ENCODE measurements at places on chromosomes 5 and 9.
A peak's percentile ranks its signal among the peaks of the same experiment; 100 is the strongest.

DNA sequence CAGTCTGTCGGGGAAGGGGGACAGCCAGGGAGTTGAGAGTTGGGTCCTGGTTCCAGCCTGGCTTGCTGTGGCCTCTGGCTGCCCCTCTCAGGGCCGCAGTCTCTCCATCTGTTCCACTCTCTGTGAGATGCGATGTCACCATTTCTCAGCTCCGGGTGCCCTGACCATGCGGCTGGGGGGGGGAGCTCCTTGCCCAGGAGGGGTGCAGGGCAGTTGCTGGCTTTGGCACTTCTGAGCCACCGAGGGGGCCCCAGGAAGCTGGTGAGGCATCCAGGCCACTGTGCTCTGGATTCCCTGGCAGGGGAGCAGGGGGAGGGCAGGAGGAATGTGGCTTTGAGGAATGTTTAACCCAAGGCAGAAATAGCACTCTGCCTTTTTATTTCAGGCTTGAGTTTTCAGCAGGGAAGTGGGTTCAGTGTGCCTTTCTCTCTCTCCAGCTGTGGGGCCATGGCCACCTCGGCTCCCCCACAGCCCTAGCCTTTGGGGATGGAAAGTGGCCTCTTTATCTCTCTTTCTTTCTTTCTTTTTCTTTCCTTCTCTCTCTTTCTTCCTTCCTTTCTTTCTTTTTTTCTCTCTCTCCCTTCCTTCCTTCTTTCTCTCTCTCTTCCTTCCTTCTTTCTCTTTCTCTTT is 11.0 kb downstream of the NCS1 start:
- DNase-seq, result no peak

- DNase-seq, result no peak
Observed at GRCh38 chr5:97412959-97413358, 229.9 kb upstream of the RIOK2 start.

DNA sequence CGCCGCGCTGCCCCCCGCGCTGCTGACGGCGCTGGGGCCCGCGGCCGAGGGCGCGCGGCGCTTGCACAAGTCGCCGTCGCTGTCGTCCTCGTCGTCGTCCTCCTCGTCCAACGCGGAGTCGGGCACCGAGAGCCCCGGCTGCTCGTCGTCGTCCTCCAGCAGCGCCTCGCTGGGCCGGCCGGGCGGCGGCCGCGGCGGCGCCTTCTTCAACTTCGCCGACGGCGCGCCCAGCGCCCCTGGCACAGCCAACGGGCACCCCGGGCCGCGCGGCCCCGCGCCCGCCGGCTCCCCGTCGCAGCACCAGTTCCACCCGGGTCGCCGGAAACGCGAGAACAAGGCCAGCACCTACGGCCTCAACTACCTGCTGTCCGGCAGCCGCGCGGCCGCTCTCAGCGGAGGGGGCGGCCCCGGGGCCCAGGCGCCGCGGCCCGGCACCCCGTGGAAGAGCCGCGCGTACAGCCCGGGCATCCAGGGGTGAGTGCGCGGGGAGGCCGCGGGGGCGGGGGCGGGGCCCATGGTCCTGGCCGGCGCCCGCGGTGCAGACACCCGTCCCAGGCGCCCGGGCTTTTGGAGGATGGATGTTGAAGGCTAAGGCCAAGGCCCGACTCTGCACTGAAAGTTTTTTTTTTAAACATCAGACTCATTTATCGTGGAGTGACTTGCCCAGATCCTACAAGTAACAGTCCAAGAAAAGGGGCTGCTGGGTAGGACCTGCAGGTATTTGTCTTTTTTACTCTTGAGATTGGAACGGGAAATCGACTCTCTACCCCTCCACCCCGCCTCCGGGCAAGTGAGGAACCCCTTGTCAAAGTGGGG is 1.2 kb downstream of the TENT4A start:
- DNase-seq, result peak; percentile 5

DNA sequence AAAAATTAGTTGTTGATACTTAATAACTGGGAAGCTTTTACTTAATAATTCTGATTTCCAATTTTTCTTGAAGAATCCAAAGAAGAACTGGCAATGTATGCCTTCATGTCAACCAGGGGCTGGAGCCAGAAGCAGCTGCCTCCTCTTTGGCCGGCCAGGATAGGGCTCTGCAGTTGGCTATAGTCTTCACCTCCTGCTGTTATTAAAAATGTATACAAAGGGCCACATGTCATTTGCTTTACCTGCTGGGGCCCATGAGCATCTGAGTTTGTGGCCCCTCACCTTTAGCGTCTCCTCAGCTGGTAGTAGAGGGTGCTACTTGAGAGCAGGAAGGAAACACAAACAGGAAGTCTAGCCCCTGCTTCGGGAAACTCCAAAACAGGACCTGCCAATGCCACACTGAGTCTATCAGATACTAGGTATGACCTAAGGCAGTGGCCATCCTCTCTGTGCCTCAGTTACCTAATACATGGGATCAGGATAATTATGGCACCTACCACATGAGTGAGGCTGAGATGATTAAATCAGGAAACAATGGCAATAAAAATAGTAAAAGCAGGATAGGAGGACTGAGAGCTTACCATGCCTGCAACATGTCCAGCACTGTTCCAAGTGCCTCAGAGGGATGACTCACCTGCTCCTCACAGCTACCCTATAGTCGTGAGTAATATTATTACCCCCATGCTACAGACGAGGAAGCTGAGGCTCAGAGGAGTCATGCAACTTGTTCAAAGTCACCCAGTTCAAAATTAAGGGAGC is 21.3 kb downstream of the CCDC69 start:
- no peak for DNase-seq

- no peak for DNase-seq
Observed at GRCh38 chr9:68462105-68462775, 78.4 kb downstream of the TMEM252 start.

GRCh38 chr9:96219026-96219899 is 82.7 kb downstream of the HSD17B3 start:
- DNase-seq, result no peak

- no peak for DNase-seq
Observed at GRCh38 chr5:116378007-116378776, 196.4 kb downstream of the SEMA6A start.

GRCh38 chr9:128946571-128947276 is 679 bp downstream of the DOLK start:
- no peak for DNase-seq

DNA sequence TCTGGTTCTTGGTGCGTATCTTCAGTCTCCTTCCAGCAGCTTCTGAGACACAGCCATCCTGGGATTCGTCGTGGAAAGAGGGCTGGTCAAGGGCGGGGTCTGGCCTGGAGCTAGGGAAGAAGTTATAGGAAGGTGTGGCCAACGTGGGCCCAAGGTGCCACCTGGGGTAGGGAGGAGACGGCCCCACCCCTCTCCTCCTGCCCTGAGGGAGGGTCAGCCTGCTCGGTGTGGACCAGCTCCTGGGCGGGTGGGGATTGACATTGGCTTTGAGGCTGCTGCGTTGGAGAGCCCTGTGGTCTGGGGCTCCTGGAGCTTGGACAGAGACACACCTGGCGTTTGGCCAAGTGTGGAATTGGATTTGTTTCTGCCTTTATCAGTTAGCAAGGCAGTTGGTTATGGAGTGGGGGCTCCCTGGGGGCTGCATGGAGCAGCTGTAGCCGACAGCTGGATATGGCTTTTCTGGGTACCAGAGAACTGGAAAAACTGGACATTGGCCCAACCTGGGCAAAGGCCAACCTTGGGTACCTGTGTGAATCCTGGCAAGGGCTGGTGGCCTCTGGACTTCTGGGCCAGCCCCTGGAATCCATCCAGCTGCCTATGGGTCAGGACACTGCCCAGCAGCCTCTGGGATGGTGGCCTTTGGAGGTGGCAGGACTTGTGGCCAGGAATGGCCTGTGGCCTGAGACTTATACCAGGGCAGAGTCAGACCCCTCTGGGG is 75.7 kb upstream of the PPP1R26 start:
- DNase-seq, result no peak

GRCh38 chr9:124782661-124783574 is 6.0 kb downstream of the OLFML2A start:
- no peak for DNase-seq

DNA sequence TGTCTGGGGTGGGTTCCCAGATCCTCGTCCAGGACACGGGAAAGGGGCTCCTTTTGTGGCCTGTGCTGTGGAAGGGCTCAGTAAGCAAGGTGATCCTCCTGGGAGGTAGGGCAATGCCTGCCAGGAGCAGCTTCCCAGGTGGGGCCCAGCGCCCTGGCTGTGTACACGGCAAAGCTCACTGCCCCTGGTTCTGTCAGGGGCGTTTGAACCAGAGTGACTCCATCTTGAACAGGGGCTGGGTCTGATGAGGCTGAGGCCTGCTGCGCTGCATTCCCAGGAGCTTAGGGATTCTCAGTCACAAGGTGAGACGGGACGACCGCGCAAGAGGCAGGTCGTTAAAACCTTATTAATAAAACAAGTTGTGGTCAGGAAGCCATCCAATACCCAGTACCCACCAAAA is 19.9 kb upstream of the SLC12A7 start:
- no peak for DNase-seq

GRCh38 chr5:121108725-121109124 is 644.6 kb downstream of the PRR16 start:
- DNase-seq, result no peak

- DNase-seq, result no peak
Observed at GRCh38 chr9:36843964-36844363, 190.1 kb downstream of the PAX5 start.

Data from Kasumi-1 (cell line).